ENCODE measurements at places on chromosomes 3 and 15.

- no peak for DNase-seq
Observed at GRCh38 chr3:186217820-186218164, 108.9 kb upstream of the ETV5 start.

- no peak for DNase-seq
Observed at GRCh38 chr3:151686257-151686656, 47.5 kb upstream of the AADACL2 start.

DNA sequence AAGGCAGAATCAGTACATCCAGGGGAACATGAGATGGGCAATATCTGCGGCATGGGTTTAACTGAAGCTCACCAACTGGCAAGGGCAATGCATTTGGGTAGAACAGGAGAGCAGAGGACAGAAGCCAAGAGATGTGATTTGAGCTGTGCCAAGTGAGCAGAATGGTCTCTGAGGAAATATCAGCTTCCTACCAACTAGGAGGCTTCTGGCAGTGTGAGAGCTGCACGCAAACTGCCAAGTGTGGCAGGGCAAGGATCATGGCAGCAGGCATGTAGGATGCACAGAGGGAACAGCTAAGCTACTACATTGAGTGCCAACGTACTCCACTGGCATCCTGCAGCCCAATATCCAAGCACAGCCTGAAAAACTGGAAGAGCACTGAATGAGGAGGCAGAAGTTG, 1036.5 kb downstream of the TUSC7 start:
- no peak for DNase-seq

GRCh38 chr15:38593524-38593923, 28.9 kb upstream of the RASGRP1 start:
- no peak for DNase-seq

- no peak for DNase-seq
Observed at GRCh38 chr3:177711637-177712036, 514.4 kb upstream of the TBL1XR1 start.

GRCh38 chr15:83694015-83694414, 40.1 kb downstream of the ADAMTSL3 start:
- no peak for DNase-seq

- DNase-seq: no peak
Observed at GRCh38 chr15:55912982-55913381, 80.4 kb downstream of the NEDD4 start.

DNA sequence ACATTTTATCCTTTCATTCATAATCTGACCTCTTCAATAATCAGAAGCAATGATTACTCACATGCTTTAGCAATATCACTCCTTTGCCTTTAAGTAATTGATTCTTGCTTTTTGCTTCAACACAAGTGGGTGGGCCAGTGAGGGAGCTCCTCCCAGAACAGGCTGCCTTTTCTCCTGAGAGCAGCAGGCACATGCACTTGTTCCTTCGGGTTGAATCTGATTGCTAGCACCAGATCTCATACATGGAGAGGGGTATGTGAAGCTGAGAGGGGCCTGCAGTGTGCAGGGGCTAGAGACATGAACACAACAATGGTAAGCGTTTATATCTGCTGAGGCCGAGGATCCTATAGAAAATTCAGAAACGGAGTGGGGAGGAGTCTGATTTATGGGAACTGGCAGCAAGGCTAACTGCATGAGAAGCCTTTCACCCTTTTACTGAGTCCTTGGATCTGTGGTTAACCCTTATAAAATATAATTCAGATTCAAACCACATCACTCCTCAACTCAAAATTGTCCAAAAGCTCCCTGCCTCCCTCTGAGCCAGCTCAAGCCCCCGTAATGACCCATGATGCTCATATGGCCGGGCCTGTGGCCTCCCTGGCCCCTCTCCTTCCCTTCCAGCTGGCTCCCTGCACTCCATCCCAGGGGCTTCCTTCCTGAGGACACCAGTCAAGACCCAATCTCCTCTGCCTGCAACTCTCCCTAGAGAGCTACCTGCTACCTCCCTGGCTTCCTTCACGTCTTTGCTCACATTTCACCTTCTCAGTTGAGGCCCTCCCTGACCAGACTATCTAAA, 32.4 kb downstream of the ZNF445 start:
- no peak for DNase-seq

DNA sequence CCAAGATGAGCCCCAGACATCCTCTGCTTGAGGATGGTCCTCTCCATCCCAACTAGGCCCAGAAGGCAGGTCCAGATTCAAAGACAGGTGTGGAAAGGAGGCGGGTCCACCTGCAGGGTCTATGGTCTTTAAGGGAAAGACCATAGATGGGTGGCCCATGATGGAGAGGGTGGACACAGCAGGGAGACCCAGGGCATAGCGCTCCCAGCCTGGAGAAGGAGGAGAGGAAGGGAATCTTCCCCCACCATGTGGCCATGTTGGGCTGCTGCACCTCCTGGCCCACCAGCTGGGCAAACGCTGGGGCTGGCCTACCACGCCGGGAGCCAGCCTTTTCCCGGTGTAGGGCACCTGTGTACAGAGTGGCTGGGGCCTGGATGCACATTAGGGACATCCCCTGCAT, 265.2 kb upstream of the TLE3 start:
- DNase-seq: no peak

- DNase-seq: no peak
Observed at GRCh38 chr3:20254268-20255117, 68.5 kb upstream of the SGO1 start.

DNA sequence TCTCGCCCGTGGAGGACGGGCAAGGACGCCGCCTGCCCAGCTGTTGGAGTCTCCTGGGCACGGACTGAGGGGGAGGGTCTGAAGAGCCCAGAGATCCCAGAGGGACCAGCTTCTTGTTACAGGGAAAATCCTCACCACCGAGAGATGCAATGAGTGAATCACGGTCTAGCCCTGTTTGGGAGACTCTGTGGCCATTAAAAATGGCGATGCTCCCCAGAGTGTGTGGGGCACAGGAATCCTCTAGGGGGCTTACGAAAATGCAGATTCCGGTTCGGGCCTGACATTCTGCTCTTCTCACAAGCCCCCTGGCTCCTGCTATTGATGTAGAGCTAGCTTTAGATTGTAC, 35.5 kb upstream of the EPHB3 start:
- no peak for DNase-seq

DNA sequence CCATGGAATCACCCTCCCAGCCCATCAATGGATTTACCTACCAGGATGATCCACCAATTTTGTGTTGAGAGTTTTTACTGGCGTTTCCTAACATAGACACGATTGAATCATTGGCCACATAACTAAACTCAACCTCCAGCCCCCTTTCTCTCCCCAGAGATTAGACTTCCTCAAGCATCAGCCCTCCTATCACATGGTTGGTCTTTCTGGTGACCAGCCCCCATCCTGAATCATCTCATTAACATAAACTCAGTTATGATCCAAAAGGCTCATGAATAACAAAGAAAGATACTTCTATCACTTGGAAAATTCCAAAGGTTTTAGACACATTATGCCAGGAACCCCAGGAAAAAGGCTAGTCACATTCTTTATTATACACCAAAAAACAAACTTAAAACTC, 21.2 kb downstream of the PRKAR2A start:
- peak; percentile 90 for DNase-seq

- DNase-seq: no peak
Observed at GRCh38 chr3:42552830-42553229, 28.9 kb downstream of the SEC22C start.

GRCh38 chr3:156176048-156176447, 55.7 kb downstream of the KCNAB1 start:
- DNase-seq: no peak
